H9 (cell line): ENCODE measurements at places on chromosomes 16 and 17. TPM values are rescaled to one million over a fixed set of nuclear protein-coding genes. Genes with fewer than 3 reads are reported as not detected.

Gene ACADVL
- 272 and 283 TPM in 2 replicates for total RNA-seq

Gene DPEP3
- total RNA-seq: 0.59 and 0.68 TPM in 2 replicates

DNA sequence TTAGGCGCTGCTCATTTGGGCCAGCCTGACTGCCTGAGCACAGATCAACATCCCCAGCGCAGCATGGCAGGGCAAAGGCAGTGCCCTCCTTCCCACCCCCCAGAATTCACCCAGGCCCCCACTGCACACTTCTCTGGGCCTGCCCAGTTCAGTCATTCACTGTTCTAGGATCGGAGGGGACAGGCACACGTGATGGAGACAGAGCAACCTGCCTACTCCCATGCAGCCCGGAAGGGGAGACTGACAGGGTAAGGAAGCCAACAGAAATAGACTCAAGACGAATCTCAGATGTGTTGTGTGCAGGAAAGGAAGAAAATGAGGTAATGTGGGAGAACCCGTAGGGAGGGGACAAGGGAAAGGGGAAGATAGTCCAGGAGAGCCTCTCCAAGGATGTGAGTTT lies 59.2 kb upstream of the LYRM9 start:
- H3K27ac ChIP-seq: no peak overlapping the region
- no peaks in the 10 kb centered on the region for H3K27me3 ChIP-seq
- no peaks in the 10 kb centered on the region for H3K36me3 ChIP-seq
- DNase-seq: no peak
- H3K4me1 ChIP-seq: peaks cover 6% of the 10 kb centered on the region; the same call in 1 of the 2 replicates

DNA sequence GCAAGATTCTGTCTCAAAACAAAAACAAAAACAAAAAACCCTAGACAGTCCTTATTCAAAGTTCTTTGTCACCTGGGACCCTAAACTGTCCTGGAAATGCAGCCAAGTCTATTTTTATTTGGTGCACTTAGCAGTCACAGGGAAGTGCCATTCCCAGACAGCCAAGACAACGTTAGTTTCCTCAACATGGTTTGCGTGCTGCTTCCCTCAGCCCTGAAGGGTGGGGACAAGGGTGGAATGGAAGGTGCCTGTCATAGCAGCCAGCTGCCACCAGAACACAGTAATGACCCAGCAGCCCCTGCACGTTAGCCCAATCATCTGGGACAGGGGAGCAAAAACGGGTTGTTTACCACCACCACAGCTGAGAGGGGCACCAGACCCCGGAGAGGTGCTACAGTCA lies 16.9 kb downstream of the CREBBP start:
- H3K4me1 ChIP-seq: no peaks in the 10 kb centered on the region; the same call in 1 of the 2 replicates
- no peak overlapping the region for H3K4me3 ChIP-seq
- H3K27ac ChIP-seq: no peak overlapping the region
- H3K27me3 ChIP-seq: no peaks in the 10 kb centered on the region
- DNase-seq: no peak
- no peaks in the 10 kb centered on the region for H3K36me3 ChIP-seq

DNA sequence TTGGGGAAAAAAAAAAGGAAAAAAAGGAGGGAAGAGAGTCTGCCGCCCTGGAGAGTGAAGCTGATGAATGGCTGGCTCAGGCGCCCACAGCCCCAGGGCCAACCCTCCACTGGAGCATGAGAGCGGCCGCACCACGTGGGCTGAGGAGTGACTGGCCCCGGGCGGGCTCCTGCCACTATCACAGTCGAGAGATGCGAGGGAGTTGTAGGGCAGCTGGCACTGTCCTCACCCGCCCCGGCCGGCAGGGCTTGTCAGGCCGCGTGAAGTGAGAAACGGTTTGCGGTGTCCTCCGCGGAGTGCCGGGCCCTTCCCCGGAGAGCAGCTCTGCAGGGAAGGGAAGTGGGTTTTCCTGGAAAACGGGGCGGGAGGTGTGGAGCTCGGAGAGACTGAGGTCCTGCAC lies 45.9 kb downstream of the JPH3 start:
- no peak for DNase-seq
- H3K4me1 ChIP-seq: no peaks in the 10 kb centered on the region
- H3K4me3 ChIP-seq: no peak overlapping the region

GRCh38 chr17:61048376-61049106 lies 351.1 kb upstream of the TBX2 start:
- DNase-seq: no peak
- H3K4me3 ChIP-seq: no peak overlapping the region
- no peaks in the 10 kb centered on the region for H3K4me1 ChIP-seq
- no peaks in the 10 kb centered on the region for H3K36me3 ChIP-seq

DNA sequence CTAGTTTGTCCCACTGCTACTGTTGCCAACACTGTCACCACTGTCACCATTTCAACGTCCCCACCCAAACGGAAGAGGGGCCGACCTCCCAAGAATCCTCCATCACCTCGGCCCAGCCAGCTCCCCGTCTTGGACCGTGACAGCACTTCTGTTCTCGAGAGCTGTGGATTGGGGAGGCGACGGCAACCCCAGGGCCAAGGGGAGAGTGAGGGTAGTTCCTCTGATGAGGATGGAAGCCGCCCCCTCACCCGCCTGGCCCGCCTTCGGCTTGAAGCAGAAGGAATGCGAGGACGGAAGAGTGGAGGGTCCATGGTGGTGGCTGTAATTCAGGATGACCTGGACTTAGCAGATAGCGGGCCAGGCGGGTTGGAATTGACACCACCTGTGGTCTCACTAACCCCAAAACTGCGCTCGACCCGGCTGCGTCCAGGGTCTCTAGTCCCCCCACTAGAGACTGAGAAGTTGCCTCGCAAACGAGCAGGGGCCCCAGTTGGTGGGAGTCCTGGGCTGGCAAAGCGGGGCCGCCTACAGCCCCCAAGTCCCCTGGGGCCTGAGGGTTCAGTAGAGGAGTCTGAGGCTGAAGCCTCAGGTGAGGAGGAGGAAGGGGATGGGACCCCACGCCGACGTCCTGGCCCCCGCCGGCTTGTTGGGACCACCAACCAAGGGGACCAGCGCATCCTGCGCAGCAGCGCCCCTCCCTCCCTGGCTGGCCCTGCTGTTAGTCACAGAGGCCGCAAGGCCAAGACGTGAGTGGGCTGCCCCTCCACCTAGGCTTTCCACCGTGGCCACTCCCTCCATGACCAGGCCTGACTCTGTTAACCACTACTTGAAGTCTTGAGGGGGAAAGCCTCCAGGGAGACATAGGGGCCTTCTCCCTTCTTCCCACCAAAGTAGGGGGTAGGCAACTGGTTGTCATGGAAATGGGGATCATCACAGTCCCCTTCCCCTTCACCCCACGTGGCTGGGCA lies 9.0 kb upstream of the PHKG2 start:
- DNase-seq: no peak
- H3K4me3 ChIP-seq: no peak overlapping the region
- H3K4me1 ChIP-seq: no peaks in the 10 kb centered on the region
- H3K27me3 ChIP-seq: no peaks in the 10 kb centered on the region
- H3K36me3 ChIP-seq: peaks cover 75% of the 10 kb centered on the region

DNA sequence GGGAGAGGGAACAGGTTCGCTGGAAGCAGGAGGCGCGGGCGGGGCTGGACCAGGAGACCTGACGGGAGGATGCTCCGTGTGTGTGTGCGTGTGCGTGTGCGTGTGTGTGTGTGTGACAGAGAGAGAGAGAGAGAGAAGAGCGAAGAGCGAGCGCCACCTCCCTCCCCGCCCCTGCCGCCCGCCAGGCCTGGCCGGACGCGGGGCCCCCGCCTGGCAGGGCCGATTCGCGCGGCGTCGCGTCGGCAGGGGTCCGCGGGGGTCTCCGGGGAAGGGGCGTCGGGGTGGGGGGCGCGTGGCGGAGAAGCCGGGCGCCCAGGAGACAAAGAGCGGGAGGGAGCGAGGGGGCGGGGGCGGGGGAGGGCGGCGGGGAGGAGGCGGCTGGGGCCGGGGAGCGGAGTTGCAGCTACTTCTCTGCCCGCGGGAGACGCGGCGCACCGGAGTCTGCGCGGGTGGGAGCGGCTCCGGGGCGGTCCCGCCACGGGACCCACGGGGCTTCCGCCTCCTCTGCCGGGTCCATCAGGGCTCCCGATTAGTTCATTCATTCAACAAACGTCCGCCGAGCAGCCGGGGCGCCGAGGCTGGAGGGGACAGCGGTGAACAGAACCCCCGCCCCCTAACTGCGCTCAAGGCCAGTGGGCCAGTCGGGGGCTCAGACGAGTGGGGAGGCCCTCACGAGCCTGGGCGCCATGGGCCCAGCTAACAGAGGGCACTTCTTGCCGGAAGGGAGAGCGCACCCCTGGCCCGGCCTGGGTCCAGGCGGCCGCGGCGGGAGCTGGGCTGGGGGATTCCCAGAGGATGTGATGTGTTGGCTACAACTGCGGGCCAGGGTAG lies at the start of gene SAMD14:
Gene SAMD14 (minus strand): TSS at position 433 of the 831 bp plus-strand sequence. CDS start 5,201 bp downstream, outside the sequence.
- H3K36me3 ChIP-seq: no peaks in the 10 kb centered on the region; the same call in 1 of the 2 replicates
- peak; percentile 60 for DNase-seq
- peaks cover 5% of the 10 kb centered on the region; the same call in 1 of the 2 replicates for H3K4me1 ChIP-seq
- no peak within 1 kb of the TSS for H3K27ac ChIP-seq
